NCI-H1048 (cell line): ENCODE measurements at places on chromosomes 1 and 21.

GRCh38 chr21:45102391-45102932 lies 28.1 kb downstream of the ADARB1 start:
- DNase-seq, result no peak

DNA sequence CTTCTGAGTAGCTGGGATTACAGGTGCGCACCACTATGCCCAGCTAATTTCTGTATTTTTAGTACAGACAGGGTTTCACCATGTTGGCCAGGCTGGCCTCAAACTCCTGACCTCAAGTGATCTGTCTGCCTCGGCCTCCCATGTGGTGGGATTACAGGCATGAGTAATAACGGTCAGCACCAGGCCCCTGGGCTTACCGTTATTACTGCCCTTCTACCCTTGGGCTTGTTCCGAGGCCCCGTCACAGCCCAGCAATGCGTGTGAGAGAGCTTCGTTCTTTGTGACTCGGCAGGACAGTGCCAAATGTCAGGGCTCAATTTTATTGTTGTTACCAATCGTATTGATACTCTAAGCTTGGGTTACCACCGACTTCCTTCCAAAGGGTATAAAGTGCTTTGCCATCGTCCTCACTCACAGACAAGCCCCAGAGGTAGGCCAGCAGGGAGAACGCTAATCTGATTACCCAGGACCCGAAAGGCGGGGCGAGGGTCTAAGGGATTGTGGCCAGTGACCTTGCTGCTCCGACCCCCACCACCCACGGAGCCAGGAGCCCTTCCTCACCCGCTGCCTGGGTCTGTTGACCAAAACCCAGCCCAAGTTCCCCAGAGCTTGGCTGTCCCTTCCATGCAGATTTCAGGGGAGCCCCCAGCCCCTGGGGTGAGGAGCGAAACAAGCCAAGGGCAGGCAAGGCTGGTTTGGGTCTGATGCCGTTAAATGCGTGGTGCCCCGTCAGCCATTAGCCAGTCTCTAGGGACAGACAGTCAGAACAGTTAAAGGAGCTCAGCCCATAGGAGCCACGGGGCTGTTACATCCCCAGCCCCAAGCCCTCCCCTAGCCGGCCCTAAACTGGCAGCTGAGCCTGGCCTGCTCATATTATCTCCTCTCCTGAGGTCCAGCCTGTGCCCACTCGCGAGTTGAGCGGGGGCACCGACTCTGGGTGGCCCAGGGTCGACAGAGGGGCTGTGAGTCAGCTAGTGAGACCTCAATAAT lies 54.9 kb upstream of the CASZ1 start:
- DNase-seq, result no peak

GRCh38 chr1:164765557-164765956 lies 206.6 kb downstream of the PBX1 start:
- no peak for DNase-seq

DNA sequence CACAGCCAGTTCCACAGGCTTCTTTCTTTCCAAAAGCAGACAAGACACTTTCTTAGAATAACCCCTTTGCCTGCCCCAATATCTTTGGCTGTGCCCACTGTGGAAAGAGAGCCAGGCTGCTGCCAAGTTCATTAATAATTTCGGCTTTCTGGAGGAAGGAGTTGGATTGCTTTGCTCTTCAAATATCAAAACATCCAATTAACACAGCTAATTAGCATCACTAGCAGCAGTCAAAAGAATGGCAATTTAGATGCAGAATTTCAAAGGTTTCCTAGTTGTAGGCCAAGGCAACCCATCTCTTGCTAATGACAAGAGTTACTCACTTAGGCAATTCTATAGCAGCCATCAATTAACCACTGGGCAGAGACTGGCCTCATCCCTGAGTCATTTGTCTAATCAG lies 91.0 kb upstream of the SPATA6 start:
- DNase-seq, result no peak

DNA sequence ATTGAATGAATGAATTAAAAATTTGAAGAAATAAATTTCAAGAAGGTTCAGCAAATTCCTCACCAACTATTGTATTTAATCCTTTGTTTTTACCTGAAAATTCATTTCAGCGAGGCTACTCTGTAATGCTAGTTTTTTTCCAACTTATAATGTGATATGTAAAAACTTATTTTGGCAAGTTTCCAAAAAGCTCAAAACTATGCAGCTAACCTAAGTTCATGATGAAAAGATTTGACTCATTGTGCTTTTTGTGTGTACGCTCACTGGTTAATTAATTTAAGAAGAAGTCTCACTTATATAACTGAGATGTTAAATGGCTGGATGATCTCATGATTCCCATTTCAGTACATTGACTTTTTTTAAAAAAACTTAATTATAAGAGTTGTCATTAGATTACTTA lies 196.0 kb upstream of the SAMSN1 start:
- DNase-seq, result no peak

DNA sequence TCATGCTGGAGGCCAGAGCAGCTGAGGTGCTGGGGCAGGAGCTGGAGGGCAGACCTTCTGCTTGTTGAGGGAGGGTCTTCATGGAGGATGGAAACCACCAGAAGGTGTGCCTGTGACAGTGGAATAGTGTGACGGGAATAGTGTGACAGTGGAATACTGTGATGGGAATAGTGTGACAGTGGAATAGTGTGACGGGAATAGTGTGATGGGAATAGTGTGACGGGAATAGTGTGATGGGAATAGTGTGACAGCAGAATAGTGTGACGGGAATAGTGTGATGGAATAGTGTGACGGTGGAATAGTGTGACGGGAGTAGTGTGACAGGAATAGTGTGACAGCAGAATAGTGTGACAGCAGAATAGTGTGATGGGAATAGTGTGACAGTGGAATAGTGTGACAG lies 325.1 kb downstream of the HHAT start:
- no peak for DNase-seq

DNA sequence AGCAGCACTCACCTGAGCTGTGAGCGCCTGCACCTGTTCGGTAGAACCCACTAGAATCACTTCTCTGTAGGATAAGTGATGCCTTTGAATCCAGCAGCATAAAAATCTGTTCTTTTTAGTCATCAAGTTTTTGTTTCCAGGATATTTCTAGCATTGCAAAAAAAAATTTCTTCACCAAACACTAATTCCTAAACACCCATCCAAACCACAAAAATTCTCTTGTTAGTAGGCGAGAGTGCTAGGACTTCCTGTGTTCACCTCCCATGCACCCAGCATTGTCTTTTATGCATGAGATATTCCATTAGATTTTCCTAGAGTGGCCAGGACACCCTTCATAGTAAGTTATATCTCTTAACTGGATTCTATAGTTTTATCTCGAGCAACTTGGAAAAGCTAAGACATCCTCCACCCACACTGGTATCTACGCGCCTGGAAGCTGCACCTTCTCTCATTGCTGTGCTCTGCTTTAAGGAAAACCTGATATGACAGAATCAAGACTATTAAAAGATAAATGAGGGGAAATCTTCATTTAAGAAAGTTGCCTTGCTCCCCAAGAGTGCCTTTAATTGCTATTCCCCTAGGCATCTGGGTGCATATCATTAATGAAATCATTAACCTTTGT lies 12.3 kb downstream of the SERTAD4 start:
- no peak for DNase-seq
